ENCODE measurements at places on chromosomes 6 and 20.

DNA sequence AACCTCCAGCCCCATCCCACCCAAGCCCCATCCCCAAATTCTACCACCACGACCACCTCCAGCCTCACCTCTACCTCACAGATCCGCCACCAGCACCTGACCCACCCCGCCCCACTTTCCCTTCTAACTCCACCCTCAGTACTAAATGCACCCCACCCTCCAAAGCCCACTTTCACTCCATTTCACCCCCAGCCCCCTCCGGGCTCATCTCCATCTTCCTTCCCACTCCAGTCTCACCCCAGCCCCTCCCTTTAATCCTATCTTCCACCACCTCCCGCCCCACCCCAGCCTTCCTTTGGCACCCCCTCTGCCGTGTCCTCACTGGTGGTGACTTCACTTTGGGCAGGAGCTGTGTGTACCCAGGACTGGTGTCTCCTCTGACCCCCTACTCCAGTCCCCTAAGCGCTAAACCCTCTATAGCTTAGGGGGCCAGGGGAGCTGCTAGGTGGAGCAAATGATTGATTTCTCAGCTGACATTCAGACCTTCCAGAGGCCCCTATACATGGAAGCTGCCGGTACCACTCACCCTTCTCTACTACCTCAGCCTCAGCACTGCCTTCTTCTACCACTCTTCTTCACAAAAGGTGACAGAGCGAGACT lies 2.8 kb upstream of the NSFL1C start:
- no peak for DNase-seq

GRCh38 chr6:166456395-166457156 lies 73.8 kb upstream of the MPC1 start:
- peak; percentile 35 for DNase-seq

- DNase-seq = peak; percentile 84
Measured at GRCh38 chr20:25324412-25324811, 66.2 kb downstream of the ABHD12 start.

- peak; percentile 51 for DNase-seq
Measured at GRCh38 chr6:130843575-130844320, 16.5 kb downstream of the SMLR1 start.

DNA sequence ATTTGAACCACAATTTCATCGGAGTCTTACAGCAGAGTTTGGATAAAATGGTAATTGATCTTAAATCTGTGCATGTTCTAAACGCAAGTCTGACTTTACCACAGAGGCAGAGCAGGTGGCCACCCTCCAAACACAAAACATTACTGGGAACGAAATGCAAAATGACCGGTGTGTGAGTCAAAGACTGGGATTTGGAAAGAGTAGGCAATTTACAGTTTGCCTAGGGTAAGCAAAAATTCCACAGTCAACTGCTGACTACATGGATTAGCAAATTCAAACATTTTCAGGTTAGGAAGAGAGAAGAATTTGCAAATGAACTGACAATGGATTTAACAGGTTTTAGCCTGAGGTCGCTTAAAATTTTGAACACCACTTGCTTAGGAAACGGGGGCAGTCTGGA lies 444.4 kb downstream of the HDGFL1 start:
- DNase-seq = no peak

GRCh38 chr20:36496707-36497669 lies 44.3 kb upstream of the MYL9 start:
- DNase-seq = no peak

GRCh38 chr20:9400171-9401025 lies 114.0 kb upstream of the LAMP5 start:
- no peak for DNase-seq

- no peak for DNase-seq
Measured at GRCh38 chr20:62427172-62428001, at the start of gene RBBP8NL. Gene RBBP8NL (minus strand): TSS chr20:62427539. CDS start chr20:62419647, 7,892 bp downstream.

DNA sequence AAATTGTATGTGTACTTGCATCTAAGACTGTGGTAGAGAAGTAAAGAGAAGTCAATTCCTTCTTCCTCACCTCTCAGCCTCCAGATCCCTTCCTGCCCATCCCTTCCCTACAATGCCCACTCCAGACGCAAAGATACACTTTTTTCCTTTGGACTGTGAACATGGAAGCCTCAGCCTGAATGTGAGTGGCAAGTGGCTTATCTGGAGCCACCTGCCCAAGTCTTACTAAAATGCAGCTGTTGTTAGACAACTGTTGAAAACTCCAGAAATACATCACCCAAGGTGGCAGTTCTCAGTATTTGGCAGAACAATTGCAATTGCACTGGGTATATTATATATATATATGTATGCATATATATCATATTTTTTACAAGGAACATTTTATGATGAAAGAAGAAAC lies 7.5 kb downstream of the VGLL2 start:
- no peak for DNase-seq

GRCh38 chr20:32364554-32365208 lies 6.5 kb downstream of the ASXL1 start:
- DNase-seq = no peak

GRCh38 chr6:146856296-146856695 lies 257.5 kb downstream of the ADGB start:
- DNase-seq = no peak

GRCh38 chr6:16789329-16790038 lies 28.2 kb upstream of the ATXN1 start:
- DNase-seq = no peak

DNA sequence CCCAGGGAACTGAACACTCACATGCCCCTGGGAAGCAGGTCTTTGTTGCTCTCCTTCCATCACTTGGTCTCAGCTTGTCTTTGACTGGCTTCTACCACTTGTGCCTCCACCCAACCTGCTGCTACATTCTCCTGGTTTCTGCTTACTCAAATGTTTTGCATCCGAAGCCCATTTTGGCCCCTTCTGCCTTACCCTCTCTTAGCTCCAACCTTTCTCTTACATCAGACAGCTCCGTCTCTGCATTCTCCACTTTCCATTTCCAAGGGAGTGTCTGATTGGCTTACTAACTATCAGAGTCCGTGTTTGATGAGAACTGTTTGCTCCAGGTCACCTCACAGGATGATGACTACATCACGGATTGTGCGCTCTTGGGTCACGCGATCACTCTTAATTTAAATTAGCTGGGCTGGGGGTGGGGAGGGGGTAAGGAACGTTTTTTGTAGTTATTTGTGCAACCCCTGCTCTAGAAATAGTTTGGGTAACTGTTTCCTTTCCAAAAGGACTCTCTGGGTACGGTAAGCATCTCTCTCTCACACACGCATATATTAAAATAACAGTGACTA lies 844 bp upstream of the ABRACL start:
- peak; percentile 44 for DNase-seq

GRCh38 chr20:57996936-57997890 lies 231.2 kb downstream of the ANKRD60 start:
- DNase-seq = no peak

- DNase-seq = no peak
Measured at GRCh38 chr20:5835321-5835821, 85.2 kb downstream of the SHLD1 start.

DNA sequence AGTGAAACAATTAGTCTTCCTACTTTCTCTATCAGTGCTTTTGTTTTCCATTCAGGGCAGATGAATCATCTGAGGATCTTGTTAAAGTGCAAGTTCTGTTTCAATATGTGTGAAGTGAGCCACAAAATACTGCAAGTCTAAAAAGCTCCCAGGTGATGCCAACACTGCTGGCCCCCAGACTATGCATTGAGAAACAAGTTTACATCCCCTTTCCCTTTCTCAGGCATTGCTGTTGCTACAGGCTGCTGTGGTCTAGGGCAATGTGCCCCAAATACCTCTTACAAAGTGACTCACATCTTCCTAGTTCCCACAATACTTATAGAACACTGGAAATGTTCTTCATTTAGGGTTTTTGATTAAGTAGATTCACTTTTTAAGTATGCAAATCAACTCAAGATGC lies 31.8 kb downstream of the ABRACL start:
- DNase-seq = no peak

GRCh38 chr6:127486934-127487333 lies 27.7 kb upstream of the KIAA0408 start:
- DNase-seq = no peak

DNA sequence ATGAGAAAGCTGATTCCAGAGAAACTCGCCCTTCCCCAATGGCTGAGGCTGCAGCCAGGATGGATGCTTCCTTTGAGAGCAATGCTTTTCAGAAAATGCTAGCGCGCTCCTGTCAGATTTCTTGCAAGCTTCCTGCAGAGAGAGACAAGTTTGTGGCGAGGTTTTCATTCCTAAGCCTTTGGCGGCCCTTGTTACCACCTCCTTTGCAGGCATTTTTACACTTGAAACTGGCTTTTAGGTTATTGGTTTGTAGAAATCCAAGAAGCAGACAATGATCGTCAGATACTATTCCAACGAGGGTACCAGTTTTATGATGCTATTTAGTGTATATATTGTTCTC lies 1.1 kb downstream of the FNDC1 start:
- no peak for DNase-seq

DNA sequence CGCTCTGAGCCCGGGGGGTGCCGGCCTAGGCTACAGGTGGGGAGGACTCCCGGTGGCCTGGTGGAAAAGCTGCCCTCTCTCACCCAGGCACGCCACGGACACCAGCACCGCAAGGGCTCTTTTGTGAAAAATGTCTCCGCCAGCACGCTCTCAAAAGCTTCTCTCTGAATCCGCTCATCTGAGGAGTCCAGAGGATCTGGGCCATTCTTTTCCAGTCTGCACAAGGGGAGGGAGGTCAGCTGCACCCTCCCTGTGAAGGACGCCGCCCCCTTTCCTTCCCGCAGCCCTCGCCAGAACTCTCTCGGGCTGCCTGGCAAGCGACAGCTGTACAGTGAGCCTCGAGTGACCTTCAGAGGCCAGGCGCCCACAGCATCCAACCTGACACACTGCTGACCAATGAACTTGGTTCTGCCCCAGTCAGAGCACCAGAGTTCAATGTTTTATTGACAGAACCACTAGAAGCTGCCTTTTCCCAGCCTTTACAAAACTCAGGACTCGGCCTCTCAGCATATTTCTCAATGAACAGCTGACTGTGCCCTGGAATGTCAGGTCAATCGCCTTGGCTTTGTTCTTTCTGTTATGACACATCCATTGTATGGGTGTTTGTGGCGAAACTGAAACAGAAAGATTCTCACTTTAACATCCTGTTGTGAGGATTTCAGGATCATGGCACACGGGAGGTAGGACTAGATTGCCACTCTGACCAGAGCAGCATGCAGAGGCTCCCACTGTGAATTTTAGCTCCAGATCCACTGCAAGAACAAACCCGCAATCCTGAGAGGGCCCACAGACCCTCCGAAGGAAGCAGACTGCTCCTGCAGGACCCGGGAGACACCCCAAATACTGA lies 26.7 kb downstream of the SERPINB9 start:
- no peak for DNase-seq

GRCh38 chr6:158730541-158730907 lies 80.7 kb downstream of the SYTL3 start:
- DNase-seq = no peak

- DNase-seq = no peak
Measured at GRCh38 chr6:12476484-12476883, 186.3 kb downstream of the EDN1 start.

DNA sequence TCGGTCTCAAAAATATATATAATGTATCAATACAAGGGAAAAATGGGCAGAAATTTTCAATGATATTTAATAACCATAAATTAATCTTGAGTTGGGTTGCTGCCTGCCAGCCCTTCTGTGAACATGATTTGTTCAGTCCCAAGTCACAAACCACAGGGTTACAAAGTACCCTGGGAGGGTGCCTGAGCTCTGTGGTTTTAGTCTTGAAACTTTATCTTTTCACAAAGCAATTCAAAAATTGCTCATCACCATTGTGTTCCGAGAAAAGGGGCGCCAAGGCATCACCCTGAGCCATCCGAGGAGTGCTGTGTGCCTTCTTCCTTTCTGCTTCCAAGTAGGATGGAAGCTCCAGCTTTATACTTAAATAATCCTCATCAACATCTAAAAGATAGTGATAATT lies 141.6 kb upstream of the AKAP12 start:
- DNase-seq = no peak

DNA sequence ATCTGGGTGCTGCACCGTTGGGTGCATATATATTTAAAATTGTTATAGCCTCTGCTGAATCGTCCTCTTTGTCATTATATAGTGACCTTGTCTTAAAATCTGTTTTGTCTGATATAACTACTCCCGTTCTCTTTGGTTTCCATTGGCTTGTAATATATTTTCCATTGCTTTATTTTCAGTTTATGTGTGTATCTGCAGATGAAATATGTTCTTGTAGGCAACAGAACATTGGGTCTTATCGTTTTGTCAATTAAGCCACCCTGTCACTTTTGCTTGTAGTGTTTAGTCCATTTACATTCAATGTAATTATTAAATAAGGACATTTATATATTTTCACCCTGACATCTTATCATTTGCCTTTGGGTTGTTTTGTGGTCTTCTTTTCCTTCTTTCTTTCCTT lies 933.9 kb downstream of the EPHA7 start:
- no peak for DNase-seq

GRCh38 chr6:145051661-145052060 lies 683.7 kb downstream of the EPM2A start:
- no peak for DNase-seq

DNA sequence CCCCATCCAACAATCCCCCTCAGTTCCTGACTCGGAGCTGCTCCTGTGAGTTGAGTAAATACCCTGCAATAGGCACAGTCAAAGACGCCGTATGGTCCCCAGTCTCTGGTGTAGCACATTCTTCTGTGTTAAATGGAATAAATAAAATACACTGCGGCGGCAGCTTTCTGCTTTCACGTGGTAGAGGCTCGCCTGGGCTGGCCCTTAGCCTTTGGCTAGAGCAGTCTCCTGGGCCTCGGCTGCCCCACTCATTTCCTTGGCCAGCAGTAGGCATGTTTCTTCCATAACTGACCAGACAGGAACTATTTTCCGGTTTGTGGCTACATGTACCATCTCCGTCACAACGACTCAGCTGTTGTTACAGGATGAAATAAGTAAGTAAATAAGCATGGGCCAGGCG lies 20.7 kb downstream of the SERPINB6 start:
- no peak for DNase-seq

DNA sequence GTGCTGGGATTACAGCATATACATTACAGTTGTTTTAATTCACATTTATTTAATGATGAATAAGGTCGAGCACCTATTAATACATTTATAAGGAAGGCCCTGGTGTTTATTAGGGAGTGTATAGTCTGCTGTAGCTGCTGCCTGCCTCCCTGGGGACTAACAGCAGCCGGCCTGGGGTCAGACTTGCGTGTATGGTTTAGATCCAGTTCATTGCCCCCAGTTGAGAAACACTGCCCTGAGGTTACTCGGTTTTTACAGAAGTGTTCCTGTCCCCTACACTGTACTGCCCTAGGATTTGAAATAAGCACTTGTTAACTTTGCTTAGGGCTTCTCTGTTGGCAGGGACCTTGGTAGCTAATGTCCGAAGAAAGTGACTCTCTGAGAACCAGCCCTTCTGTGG lies 4.0 kb downstream of the TTPAL start:
- no peak for DNase-seq

GRCh38 chr6:33761922-33762629 lies 15.4 kb upstream of the IP6K3 start:
- peak; percentile 71 for DNase-seq

Data from KBM-7 (cell line).